Gastrocnemius medialis (tissue), 4 donors: ENCODE measurements at places on chromosomes 5 and 9. TPM values are rescaled to one million over a fixed set of nuclear protein-coding genes. Genes with fewer than 3 reads are reported as not detected.

DNA sequence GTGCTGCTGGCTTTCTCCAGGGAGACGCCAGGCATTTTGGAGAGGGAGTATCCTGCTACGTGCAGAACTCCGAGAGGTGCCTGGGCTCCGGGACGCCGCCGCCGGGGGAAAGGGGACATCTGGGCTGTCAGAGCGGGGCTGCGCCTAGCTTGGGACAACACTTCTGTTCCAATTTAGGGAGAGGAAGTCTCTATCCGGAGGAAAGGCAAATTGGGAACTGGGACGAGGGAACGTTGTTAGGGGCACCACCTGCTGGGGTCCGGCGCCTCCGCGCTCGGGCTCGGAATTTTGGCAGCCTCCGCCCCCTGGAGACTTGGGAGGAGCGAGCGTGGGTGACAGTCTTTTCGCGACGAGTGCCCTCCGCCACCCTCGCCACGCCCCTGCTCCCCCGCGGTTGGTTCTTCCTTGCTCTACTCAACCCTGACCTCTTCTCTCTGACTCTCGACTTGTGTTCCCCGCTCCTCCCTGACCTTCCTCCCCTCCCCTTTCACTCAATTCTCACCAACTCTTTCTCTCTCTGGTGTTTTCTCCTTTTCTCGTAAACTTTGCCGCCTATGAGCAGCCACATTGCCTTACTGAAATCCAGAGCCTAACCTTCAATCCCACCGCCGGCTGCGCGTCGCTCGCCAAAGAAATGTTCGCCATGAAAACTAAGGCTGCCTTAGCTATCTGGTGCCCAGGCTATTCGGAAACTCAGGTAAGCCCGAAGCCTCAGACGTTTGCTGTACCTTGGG lies 1.6 kb downstream of the TSLP start:
- peak overlapping the region; percentile 36 for H3K27ac ChIP-seq
- H3K4me1 ChIP-seq = peaks cover 7% of the 10 kb centered on the region
- H3K36me3 ChIP-seq = no peaks in the 10 kb centered on the region
- H3K27me3 ChIP-seq = peaks cover 3% of the 10 kb centered on the region

DNA sequence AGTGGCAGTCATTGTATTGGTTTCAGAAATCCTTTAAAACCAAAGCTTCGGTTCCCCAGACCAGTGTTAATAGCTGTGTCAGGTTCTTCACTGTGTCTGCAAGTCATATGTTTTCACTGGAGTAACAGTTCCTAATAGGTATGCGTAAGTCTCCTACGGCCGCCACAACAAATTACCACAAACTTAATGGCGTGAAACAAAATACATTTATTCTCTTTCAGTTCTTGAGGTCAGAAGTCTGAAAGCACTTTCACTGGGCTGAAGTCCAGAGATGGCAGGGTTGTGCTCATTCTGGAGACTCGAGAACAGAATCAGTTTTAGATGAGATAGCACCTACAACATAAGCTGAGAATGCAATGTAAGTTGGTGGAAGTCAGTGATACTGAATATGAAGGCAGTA lies 556.2 kb downstream of the TLE4 start:
- no peak overlapping the region for H3K4me3 ChIP-seq
- H3K27me3 ChIP-seq = no peaks in the 10 kb centered on the region
- H3K4me1 ChIP-seq = no peaks in the 10 kb centered on the region
- H3K36me3 ChIP-seq = no peaks in the 10 kb centered on the region
- DNase-seq = no peak
- no peak overlapping the region for H3K27ac ChIP-seq

GRCh38 chr9:132166599-132166998 lies 4.7 kb downstream of the NTNG2 start:
- H3K27ac ChIP-seq = no peak overlapping the region
- no peak overlapping the region for H3K4me3 ChIP-seq
- no peak for DNase-seq
- peaks cover 65% of the 10 kb centered on the region for H3K27me3 ChIP-seq
- H3K36me3 ChIP-seq = no peaks in the 10 kb centered on the region

DNA sequence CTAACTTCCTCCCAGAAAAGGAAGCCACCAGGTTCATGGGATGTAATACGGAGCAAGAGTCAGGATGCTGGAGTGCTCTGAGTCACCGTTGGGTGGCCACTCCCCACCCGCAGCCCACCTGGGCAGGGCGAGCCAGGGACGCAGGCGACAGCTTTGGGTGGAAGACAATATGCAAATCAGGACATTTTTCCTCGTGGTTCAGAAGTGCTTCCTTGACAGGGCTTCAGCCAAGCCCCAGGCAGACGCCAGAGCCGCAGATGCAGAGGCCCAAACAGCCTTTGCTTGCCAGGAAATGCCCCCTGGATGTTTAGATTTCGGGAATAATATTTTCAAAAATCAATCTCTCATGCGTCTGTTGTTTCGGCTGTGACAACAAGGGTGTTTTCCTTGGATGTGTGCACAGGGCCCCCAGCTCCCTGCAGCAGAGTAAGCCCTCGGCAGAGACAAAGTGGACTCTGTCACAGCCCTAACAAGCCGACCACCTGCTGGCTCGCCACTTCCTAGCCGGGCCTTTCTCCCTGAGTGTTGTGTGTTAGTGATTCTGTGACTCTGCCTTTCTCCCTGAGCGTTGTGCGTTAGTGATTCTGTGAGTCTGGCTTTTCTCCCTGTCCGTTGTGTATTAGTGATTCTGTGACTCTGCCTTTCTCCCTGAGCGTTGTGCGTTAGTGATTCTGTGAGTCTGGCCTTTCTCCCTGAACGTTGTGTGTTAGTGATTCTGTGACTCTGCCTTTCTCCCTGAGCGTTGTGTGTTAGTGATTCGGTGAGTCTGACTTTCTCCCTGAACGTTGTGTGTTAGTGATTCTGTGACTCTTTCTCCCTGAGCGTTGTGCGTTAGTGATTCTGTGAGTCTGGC lies 11.8 kb upstream of the SLC9A3 start:
- peaks cover 43% of the 10 kb centered on the region for H3K27me3 ChIP-seq
- no peaks in the 10 kb centered on the region for H3K36me3 ChIP-seq
- no peak overlapping the region for H3K4me3 ChIP-seq
- H3K27ac ChIP-seq = no peak overlapping the region

DNA sequence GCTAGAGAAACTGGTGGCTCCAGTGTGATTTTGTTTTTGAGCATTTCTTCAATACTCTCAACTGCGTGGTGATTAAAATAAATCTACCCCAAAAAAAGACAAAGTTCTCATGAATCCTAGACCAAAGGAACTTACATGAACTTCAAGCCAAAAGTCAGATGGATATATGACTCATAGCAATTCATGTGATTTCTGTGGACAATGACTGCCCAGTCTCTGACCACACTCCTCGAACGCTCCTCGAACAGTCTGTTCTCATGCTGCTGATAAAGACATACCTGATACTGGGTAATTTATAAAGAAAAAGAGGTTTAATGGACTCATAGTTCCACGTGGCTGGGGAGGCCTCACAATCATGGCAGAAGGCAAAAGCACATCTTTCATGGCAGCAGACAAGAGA lies 46.4 kb upstream of the CEP78 start:
- no peak overlapping the region for H3K27ac ChIP-seq
- no peaks in the 10 kb centered on the region for H3K36me3 ChIP-seq
- DNase-seq = no peak
- no peaks in the 10 kb centered on the region for H3K4me1 ChIP-seq
- no peak overlapping the region for H3K4me3 ChIP-seq
- no peaks in the 10 kb centered on the region for H3K27me3 ChIP-seq

- H3K36me3 ChIP-seq = no peaks in the 10 kb centered on the region
- no peak overlapping the region for H3K27ac ChIP-seq
- peaks cover 21% of the 10 kb centered on the region for H3K4me1 ChIP-seq
- H3K4me3 ChIP-seq = no peak overlapping the region
- H3K27me3 ChIP-seq = peaks cover 2% of the 10 kb centered on the region
Measured at GRCh38 chr9:34633851-34634550, 3.6 kb downstream of the SIGMAR1 start.

GRCh38 chr5:150065886-150066285 lies 20.5 kb downstream of the CSF1R start:
- no peak overlapping the region for H3K4me3 ChIP-seq
- no peak for DNase-seq

- no peaks in the 10 kb centered on the region for H3K4me1 ChIP-seq
- no peak for DNase-seq
- H3K4me3 ChIP-seq = no peak overlapping the region
- H3K36me3 ChIP-seq = no peaks in the 10 kb centered on the region
Measured at GRCh38 chr5:44183312-44183711, 205.9 kb downstream of the FGF10 start.

- no peaks in the 10 kb centered on the region for H3K36me3 ChIP-seq
- H3K4me1 ChIP-seq = no peaks in the 10 kb centered on the region
- no peak overlapping the region for H3K4me3 ChIP-seq
- no peak overlapping the region for H3K27ac ChIP-seq
- DNase-seq = no peak
Measured at GRCh38 chr5:44622331-44622730, 186.4 kb upstream of the MRPS30 start.

GRCh38 chr9:78288214-78288892 lies 8.6 kb upstream of the PSAT1 start:
- H3K36me3 ChIP-seq = no peaks in the 10 kb centered on the region
- H3K27me3 ChIP-seq = no peaks in the 10 kb centered on the region
- no peaks in the 10 kb centered on the region for H3K4me1 ChIP-seq
- no peak overlapping the region for H3K4me3 ChIP-seq
- no peak overlapping the region for H3K27ac ChIP-seq

DNA sequence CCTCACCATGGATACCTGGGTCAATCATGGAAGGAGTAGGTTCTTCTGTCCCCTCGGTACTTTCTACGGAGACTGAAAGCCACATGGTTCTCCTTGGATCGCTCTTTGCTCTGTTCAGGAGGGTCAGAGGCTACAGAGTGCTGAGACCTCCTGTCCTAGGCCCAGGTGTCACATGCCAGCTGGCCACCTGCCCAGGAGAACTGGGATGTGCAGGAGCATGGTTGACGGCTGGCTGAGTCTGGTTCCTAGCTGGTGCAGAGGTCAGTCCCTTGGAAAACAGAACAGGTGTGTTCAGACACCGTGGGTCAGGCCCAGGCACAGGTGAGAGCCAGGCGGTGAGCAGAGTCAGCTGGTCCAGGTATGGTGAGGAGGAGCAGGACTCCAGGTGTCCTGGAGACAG lies 416.3 kb downstream of the IRX1 start:
- DNase-seq = no peak
- H3K27me3 ChIP-seq = no peaks in the 10 kb centered on the region
- H3K4me1 ChIP-seq = no peaks in the 10 kb centered on the region
- no peak overlapping the region for H3K4me3 ChIP-seq
- H3K27ac ChIP-seq = no peak overlapping the region

- no peaks in the 10 kb centered on the region for H3K27me3 ChIP-seq
- no peak for DNase-seq
- no peaks in the 10 kb centered on the region for H3K36me3 ChIP-seq
- H3K27ac ChIP-seq = no peak overlapping the region
- H3K4me3 ChIP-seq = no peak overlapping the region
Measured at GRCh38 chr9:89464300-89464901, 33.5 kb downstream of the SEMA4D start.

- no peak overlapping the region for H3K4me3 ChIP-seq
- no peaks in the 10 kb centered on the region for H3K36me3 ChIP-seq
- H3K27ac ChIP-seq = no peak overlapping the region
- DNase-seq = no peak
- no peaks in the 10 kb centered on the region for H3K27me3 ChIP-seq
- no peaks in the 10 kb centered on the region for H3K4me1 ChIP-seq
Measured at GRCh38 chr5:38878391-38879077, 32.7 kb downstream of the OSMR start.

GRCh38 chr9:134975253-134975652 lies 57.5 kb upstream of the FCN1 start:
- H3K27me3 ChIP-seq = peaks cover 4% of the 10 kb centered on the region
- no peak overlapping the region for H3K4me3 ChIP-seq
- no peak for DNase-seq
- no peaks in the 10 kb centered on the region for H3K36me3 ChIP-seq
- no peak overlapping the region for H3K27ac ChIP-seq

DNA sequence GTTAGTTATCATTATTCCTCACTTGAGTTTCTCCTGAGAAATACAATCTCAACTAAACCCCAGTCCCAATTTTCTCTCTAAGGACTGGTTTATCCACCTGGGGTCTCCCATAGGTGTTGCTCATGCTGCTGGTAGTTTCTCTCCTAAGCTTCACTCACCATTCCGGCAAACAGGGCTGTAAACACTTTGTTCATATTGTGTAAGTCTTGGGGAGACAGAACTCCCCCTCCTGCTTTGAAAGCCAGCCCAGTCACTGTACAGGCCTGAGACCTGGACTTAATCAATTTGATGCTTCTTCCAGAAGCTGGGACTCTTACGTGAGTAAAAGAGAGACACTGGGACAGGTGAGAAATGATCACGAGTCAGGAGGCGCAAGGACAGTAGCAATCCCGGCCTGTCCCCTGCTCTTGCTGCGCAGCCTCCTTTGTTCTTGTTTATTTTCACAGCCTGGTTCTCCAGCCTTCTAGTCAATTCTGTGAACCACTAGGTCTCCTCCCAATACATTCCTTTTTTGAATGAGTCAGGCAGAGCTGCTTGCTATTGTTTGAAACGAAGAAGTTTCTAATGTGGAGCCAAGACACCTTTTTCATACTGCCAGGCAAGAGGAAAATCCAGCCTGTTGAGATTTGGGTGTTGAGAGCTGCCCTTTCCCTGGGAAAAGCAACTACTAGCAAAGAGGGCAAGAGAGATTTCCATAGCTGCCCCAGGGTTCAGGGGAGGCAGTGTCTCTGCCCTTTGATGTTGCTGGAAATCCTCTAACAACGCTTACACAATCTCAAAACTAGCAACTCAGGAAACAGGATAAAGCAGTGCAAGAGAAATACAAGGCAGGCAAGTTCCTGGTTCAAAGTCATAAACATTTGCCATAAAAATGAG lies 9.2 kb upstream of the SHROOM1 start:
- DNase-seq = no peak
- no peaks in the 10 kb centered on the region for H3K36me3 ChIP-seq
- no peak overlapping the region for H3K4me3 ChIP-seq
- no peaks in the 10 kb centered on the region for H3K27me3 ChIP-seq
- peak overlapping the region; percentile 38 for H3K27ac ChIP-seq

DNA sequence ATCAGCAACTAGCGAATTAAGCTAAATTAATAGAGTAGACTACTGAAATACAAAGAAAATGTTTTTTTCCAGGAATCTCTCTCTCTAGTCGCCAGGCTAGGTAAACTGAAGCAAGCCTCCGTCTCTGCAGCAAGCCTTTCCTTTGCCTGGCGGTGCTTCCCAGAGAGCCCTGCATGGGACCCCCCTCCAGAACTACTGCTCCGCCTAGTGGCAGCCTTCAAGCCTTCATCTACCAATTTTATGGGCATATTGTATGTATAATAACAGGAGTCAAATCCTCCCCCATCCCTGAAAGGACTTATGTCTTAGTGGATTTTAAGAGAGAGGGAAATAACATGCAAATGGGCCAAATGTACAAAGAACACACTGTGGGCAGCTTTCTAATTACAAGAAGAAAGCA lies 241.9 kb downstream of the SAXO1 start:
- no peaks in the 10 kb centered on the region for H3K36me3 ChIP-seq
- no peak overlapping the region for H3K4me3 ChIP-seq
- no peak overlapping the region for H3K27ac ChIP-seq
- DNase-seq = no peak
- H3K4me1 ChIP-seq = peaks cover 4% of the 10 kb centered on the region
- no peaks in the 10 kb centered on the region for H3K27me3 ChIP-seq

- no peaks in the 10 kb centered on the region for H3K4me1 ChIP-seq
- no peaks in the 10 kb centered on the region for H3K36me3 ChIP-seq
- no peak for DNase-seq
- no peaks in the 10 kb centered on the region for H3K27me3 ChIP-seq
- H3K27ac ChIP-seq = no peak overlapping the region
- H3K4me3 ChIP-seq = no peak overlapping the region
Measured at GRCh38 chr5:58281189-58281588, 178.7 kb downstream of the PLK2 start.

THBS4 gene
- total RNA-seq = 23.3 TPM

BTNL9 gene
- 28.6 TPM for total RNA-seq

AHRR gene
- total RNA-seq = 0.05 TPM

SPINK7 gene
- not detected for total RNA-seq

FOXD1 gene
- total RNA-seq = 0.41 TPM

FAM169A gene
- 0.53 TPM for total RNA-seq

BSPRY gene
- not detected for total RNA-seq

APBA1 gene
- 2.3 TPM for total RNA-seq

NUTM2G gene
- not detected for total RNA-seq
